ENCODE measurements at places on chromosomes 7 and 10.

DNA sequence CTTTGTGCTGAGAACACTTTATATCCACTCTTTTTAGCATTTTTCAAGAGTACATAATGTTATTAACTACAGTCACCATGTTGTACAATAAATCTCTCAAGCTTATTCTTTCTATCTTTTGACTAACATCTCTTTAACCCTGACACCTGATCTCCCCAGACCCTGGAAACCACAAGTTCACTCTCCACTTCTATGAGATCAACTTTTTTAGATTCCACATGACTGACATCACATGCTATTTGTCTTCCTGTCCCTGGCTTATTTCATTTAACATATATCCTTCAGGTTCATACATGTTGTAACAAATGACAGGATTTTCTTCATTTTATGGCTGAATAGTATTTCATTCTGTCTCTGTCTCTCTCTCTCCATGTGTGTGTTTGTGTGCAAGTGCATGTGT is 15.5 kb downstream of the SLC13A1 start:
- no peak for DNase-seq

DNA sequence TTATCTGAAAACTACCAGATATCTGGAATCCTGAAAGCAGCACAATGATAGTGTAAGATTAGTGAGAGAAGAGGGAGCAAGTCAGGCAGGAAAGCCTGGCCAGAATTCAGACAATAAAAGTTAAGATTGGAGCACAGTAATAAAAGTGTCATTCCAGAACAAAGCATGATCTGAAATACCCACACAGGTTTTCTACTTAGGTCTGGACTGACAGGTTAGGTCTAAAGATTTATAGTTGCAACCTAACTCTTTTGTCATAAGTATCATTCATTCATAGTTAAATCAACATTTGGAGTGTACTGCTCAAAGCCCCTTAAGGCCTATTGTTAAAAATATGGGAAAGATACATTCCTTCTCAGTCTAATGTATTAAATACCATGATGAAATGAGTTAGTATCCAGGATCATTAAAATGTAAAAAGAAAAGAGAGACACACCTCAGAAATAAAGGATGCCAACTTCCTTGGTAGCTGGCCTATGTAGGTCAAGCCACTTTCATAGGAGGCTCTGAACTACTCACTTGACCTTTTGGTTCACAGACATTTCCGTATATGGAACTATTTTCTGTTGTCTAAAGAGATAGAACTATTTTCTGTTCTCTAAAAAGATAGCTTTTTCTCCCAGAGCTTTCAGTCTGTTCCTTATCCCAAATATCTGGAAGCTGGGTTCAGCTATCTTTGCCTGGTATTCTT is 105.2 kb downstream of the FAS start:
- DNase-seq: no peak

DNA sequence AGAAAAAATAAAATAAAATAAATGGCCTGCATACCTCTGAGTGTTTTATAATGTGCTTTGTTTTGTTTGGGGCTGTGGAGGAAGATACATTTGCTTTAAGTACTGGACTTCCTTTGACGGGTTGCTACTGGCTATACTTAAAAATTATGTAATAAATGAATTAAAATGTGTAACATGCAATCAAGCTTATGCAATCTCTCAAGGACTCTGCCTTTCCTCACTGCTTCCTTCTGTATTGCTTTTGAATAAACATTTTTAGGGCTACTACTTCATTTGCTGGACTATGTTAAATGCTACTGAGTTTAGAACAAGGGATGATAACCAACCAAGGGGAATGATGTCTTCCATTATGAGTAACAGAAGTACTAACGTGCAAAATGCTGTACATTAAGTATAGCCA is 91.6 kb downstream of the ETV1 start:
- DNase-seq: no peak

DNA sequence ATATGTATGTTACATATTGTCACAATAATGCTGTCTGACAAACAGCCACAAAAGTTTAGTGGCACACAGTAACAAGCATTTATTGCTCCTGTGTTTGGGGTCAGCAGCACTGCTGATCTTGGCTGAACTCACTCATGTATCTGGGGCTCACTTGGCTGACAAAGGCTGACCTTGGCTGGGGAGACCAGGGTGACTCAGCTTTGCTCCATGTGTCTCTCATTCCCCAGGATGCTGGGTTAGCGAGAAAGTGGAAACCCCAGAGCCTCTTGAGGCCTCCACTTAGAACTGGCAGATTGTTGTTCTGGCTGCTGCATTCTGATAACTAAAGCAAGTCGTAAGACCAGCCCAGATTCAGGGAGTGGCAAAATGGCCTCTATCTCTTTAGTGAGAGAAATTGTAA is 217.3 kb upstream of the HABP2 start:
- no peak for DNase-seq

DNA sequence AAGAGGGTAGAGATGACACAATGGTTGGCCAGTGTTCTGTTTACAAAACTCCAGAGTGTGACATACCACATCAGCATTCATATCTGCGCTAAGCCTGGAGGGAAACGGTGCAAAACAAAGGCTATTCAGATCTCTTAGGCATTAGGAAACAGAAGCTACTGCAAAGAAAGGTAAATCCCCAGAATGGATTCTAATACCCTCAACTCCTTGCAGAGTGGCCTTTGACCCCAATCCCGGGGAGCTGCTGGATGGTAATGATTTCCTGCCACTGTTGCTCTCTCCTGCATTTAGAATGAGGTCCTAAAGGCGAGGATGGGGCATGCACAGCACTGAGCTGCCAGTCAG is 65.2 kb downstream of the AOAH start:
- no peak for DNase-seq

DNA sequence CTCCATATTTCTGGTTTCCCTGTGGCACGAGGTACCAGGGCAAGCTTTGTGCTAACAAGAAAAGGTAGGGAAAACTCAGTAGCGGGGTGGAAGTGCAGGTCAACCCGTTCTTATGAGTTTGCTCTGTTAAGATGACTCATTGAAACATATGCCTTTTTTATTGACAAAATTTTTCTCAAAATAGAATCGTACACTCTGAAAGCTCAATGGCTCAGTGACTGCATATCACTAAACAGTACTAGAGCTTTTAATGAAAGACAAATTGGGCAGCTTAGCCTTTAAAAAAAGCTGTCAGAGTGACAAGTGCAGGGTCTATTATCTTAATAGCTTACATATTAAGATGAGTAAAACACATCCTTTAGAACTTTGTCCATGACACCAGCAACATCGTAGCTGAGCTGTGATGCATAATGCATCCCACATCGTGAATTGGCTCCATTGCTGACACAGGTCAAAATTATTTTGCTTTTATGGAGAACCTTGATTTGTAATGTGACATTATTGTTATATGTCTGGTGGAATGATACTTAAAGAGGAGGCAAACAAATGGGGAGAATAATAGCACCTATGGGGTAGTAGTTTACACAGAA is 264.4 kb downstream of the ETV1 start:
- DNase-seq: no peak

DNA sequence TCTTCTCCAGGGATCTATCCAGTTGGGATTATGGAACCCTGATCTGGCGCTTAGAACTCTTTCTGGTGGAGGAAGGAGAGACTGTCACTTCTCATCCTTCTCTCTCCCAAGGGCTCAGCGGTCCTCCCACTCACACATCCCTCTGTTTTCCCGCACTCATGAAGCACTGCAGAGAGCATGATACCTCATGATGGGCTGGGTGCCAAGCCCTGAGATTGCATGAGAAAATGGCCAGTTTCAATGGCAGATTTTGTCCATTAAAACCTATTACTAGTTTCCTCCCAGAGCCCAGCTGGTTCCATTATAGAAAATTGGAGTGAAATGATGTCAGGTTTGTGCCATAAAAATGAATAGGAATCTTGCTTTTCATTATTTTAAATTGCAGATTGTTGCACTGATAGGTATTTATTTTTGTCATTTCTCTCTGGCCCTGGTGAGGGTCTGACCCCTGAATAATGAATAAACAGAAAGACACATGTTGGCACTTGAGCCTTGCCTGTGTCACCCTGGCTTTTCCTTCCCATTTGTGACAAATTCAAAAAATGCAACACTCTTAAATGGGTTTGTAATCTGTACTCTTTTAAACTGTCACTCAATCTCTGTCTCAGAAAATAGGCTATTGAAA is 1151.1 kb downstream of the TYW1 start:
- DNase-seq: no peak

- no peak for DNase-seq
Observed at GRCh38 chr10:9103301-9103700, 1048.8 kb downstream of the GATA3 start.

DNA sequence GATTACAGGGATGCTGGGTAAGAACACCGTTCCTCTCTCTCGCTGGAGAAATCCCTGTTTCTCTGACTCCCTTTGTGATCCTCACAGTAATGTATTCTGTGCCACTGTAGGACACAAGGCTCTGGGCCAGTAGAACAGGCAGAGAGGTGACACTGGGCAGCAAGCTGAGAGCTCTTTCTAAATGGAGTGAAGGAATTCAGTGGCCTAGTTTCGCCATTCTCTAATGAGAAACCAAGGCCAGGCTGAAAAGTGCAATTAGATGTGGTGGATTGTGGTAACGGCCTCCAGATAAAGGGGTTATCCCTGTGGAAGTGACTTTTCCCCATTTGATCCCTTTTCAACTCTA is 12.8 kb downstream of the KCTD7 start:
- DNase-seq: no peak

- DNase-seq: no peak
Observed at GRCh38 chr7:108605559-108606201, 36.0 kb downstream of the DNAJB9 start.

GRCh38 chr7:76428868-76429805 is 4.4 kb downstream of the ZP3 start:
- no peak for DNase-seq

DNA sequence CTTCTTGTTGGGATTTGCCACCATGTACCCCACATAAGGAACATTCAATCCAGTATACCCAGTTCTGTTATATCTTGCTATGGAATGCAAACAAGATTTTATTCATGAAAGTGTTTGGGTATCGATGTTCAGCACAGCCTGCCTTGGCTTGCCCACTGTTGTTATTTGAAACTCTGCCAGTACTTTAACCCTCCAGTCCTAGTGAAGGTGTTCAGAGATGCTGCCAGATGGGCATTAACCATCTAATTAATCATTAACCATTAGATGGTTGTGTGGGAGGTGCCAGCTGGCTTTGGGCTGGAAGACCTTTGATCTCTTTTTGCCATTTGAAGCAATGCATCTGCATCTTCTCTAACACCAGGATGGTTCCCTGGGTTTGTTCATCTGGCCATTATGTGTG is 363.0 kb downstream of the SH2D4B start:
- DNase-seq: no peak

- DNase-seq: no peak
Observed at GRCh38 chr7:156927571-156928405, 21.7 kb upstream of the NOM1 start.

DNA sequence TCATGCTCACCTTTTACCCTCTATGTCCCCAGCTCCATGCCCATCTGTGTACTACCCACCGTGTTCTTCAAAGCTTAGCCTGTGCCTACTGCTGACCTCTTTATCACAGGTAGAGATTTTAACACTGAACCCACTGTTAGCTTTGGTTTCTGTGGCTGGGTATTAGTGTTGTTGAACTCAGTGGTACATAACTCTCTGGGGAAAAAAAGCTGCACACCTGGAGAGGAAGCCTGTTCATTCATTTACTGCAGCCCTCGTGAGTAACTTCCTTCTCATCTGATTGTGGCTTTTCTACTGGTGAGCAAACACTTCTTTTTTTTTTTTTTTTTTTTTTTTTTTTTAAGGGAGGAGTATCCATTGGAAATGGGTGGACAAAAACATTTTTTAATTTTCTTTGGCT is 326.3 kb downstream of the CCSER2 start:
- DNase-seq: no peak

DNA sequence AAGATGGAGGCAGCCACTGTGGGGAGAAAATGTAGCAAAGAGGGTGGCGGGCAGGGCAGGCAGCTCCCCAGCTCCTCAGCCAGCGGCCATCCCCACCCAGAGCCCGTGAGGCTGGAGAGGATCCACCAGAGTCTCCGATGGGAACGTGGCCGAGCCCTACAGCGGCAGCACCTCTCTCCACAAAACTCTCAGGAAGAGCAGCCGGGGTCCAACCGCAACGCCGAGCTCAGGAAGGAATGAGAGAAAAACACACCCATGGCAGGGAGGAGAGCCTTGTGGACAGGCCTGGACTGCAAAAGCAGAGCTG is 54.0 kb upstream of the ADGRA1 start:
- DNase-seq: no peak

DNA sequence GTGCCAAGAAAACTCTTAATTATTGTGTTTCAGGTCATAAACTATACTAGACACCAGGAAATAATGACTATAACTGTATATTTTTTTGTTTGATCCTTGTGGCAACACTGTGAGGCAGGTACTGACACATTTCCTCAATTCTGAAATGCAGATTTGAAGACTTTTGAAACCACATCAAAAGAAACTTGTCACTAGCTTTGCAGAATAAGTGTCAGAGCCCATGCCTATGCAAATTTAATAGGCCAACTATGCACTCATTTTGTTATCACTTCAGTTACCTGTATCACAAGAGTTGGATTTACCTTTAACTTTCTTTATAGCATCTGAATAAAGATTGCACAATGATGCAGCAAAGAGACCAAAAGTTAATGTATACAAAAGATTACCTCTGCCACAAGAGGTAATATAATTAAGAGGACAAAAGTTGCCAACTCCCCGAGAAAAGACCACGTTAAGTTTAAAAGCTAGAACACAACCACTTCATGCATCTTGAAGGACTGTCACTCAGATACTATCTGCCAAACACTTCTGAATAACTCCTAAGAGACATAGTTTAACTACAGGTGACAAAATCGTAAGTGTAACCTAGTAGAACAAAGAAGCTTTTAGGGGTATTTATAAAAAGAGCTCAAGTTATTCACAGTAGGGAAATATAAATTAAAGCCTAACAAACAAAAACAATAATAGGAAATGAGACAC is 80.5 kb downstream of the ELAPOR2 start:
- DNase-seq: no peak

DNA sequence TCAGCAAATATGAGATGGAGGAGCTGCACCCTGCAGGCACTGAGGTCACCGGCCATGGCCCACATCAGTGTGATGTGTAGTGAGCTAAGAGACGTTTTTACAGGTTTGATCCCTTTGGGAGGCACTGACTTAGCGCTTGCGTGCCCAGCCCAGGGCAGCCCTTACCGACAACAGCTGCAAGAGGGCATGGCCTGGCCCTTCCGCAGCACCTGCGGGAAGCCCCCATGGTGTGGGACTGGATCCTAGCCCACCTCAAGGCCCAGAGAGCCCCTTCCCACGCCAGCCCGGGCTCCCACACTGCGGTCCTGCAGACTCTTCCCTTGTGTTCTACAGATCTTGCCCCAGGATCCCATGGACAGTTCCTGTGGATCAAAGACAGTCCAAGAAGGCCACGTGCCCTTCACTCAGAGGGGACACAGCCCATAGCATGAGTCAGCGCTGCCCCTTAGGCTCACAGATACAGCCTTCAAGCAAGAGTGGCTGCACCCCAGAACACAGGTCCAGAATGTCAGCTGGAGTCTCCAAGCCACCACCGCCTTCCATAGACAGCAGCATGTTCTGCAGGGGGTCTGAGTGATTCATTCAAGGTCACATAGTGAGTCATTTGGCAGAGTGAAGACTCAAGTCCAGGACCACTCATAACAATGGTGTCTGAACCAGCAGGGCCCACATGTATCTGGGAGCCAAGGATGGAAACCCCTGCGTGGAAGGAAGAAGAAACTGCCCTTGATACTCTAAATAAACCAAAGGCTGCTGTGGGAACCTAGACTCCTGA is 25.4 kb downstream of the TLL2 start:
- no peak for DNase-seq
